NCI-H1436 treated with DMSO at 0.1 percent for 48 hours (cell line): ENCODE measurements at places on chromosomes 5 and 9.
A peak's percentile ranks its signal among the peaks of the same experiment; 100 is the strongest.

- DNase-seq, result no peak
Observed at GRCh38 chr5:133106761-133107572, 55.2 kb downstream of the HSPA4 start.

- no peak for DNase-seq
Observed at GRCh38 chr5:44085083-44085482, 304.1 kb downstream of the FGF10 start.

DNA sequence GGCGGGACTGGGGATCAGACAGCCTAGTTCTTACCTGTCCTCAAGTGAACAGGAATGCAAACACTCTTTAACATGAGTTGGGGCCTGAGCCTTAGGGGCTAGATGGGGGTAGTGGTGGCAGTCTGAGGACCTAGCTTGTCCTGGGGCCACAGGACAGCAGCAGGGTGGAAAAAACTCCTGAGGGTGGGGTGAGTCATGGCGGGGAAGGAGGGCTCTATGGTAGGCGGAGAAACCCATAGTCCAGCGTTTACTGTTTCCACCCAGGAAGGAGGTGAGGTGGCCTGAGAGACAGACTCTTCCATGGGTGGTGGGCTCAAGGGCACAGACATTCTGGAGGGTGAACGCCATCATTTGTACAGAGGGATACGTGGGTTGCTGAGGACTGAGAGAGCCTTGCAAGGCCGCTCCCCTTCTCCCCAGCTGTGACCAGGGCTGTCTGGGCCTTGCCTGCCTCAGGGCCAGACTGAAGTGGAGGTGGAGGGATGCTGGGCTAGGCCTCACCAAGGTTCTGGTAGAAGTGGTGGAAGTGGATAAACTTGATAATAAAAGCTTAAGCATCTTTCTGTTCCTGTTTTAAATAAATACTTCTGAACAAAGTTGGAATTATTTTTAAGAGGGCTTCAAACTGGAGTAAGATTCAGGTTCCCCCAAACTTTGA is 1.1 kb upstream of the TSPAN17 start:
- no peak for DNase-seq

- DNase-seq, result no peak
Observed at GRCh38 chr5:55993731-55994494, 850 bp downstream of the IL6ST start.

DNA sequence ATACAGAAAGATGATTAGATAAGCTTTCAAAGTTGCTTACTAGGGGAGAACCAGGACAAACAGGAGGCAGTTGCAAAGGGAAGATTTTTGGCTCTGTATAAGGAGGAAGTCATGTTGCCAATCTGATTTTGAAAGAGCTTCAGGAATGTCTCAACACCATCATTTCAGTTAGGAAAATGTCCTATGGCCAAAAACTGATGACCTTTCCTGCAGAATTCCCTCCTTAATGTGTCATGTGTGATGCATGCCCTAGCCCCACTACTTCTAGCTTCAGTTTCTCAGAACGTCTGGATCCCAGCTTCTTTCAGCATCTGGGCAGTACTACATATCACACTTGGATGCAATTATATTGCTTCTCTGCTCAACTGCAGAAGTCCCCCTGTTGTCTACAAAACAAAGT is 211.5 kb upstream of the NREP start:
- DNase-seq, result no peak

- peak; percentile 43 for DNase-seq
Observed at GRCh38 chr5:134436523-134437339, 25.1 kb upstream of the CDKN2AIPNL start.

DNA sequence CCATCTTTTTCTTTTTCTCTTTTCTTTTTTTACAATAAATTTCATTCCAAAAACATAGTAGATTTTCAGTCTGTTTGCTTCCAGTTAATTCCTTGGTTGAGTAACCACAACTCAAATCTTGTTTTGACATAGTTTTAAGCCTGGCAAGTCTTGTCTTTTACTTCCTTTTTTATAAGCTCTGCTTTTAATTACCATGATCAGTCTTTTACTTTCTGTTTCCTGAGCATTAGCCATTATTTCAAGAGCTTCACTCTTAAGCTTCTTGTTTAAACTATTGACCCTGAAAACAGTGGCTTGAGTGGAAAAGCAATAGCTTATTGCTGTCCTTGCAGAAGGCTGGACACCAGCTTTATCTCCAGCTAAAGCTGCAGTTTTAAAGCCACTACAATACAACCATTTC is 1363.3 kb downstream of the MAT2B start:
- DNase-seq, result no peak

GRCh38 chr5:110257971-110258370 is 468.5 kb downstream of the TMEM232 start:
- DNase-seq, result no peak

- DNase-seq, result no peak
Observed at GRCh38 chr5:135072387-135073281, 38.6 kb upstream of the PITX1 start.

- no peak for DNase-seq
Observed at GRCh38 chr5:39256477-39257235, 37.3 kb upstream of the FYB1 start.

DNA sequence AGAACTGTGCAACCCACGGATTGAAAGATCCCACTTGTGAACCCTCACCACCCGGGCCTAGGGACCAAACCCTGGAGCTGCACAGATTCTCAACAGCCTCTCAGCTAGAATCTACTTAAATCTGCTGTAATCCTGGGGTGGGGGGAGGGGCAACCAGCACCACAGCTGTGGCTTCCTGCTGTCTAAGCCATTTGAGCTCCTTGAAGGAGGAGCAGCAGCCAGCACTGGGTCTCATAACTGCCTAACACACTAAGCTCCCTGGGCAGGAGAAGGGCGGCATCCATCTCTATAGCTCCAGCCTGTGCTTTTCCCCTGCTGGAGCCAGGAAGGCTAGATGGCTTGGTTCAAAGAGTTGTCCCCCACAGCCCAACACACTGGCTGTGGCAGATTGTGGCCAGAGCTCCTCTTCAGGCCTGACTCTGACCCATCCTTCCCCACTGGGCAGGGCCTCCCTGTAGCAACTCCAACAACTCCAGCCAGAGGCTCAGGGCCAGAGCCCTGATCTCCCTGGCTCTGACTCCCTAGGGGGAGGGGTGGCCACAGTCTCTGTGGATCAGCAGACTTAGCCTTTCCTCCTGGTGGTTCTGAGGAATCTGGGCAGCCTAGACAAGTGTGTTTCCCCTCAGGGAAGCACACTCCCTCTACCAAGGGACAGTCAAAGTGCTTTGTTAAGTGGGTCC is 72.0 kb upstream of the C9orf72 start:
- no peak for DNase-seq

- DNase-seq, result no peak
Observed at GRCh38 chr9:2026220-2026997, 11.3 kb downstream of the SMARCA2 start.

DNA sequence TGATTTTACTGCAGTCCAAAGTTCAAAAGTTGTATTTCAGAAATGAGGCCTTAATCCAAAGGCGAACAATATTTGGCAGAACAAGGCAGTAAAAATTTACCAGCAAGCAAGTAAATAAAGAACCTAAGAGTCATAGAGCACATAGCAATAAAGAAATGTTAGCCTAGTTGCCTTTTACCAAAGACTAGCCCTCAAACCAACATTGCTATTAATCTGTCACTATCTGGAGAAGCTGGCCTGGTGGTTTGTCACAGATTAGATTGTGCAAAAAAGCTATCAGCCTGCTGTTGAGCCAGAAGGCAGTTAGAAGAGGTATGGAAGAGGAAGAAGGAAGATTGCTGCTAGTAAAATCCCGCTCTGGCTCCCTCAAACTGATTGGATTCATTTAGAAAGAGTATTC is 304.7 kb upstream of the KLF4 start:
- no peak for DNase-seq

DNA sequence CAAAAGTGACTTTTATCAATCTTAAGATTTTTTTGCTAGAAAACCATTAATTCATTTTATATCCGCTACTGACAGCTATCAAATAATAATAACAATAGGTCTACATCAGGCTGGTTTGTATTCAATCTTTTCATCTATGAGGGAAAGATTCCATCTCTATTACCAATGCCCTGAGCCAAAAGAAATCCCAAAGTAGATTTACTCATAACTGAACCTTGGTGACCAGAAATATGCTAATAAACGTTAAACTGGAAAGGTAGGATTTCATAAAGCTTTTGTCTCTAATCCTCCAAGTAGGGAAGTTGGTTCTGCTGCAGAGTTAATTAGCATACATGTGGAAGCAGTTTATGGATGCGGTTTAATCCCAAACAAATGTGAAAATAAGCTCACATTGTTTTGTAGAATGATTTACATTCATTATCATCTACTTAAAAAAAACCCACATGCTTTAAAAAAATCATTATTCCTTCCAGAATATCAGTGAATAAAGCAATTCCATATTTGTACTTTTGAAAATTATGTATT is 715.5 kb downstream of the CETN3 start:
- no peak for DNase-seq

DNA sequence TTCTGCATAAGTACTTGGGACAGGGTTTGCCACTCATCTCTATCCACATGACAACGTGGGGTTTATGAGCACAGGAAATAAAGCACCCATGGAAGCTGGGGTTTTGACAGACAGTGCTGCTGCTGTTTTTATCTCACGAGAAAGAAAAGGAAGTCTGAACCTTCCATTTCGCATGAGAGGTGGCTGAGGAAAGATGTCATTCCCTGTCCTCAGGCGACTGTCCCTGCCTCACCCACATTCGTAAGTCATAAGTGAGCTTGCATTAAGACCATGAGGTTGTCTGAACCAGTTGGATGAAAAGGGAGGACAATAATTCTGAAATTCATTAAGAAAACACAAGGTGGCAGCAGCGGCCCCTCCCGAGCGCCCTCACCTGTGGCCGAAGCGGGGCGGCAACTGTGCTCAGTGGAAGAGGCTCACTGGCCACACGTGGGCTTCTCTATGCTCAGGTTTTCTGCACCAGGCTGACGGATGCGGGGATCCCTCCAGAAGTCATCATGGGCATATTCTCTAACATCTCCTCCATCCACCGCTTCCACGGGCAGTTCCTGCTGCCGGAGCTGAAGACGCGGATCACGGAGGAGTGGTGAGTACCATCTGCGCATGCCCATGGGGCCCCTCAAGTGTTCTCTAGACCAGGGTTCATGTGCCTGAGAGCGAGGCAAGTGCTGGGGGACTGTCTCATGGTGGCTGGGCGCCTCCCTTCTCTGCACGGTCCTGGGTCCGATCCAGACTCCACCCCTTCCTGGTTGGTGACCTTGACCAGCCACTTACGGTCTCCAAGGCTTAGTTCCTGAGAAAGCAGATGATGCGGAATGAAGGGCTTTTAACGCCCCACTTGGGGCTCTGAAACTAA is 54.7 kb upstream of the SUSD3 start:
- DNase-seq, result no peak

DNA sequence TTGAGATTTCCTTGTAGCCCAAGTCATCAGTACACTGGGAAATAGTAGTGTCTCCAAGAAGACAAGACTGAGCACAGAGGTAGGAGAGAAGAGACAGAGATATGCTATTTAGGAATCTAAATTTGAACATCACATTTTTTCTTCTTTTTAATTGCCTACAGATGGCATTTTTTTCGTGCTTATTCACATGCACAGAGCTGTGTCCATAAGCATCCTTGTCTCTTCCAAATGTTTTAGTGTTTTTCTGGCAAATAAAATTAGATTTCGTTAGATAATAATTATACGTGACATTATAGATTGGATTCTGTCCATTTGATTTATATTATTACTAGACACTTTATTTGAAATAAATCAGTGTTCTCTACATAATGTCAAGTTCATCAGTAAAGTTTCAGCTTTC is 80.9 kb downstream of the PRR16 start:
- no peak for DNase-seq

DNA sequence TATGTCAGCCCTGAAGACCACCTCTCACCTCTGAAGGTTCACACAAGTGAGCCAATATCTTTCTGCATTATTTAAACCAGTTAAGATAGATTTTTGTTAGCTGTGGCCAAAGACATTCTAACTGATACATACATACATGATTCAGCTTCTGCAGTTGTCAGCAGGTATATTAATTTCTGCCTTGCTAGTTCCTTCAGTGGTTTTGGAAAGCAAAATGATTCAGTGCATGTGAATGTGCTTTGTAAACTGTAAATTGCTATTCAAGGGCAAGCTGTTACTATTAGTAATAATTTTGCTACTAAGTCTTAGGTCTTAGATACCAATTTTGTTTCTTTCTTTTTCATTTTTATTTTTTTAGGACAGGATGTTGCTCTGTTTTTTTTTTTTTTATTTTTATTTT is 89.2 kb upstream of the ERBIN start:
- DNase-seq, result no peak

- no peak for DNase-seq
Observed at GRCh38 chr5:61229416-61229815, 67.1 kb upstream of the SMIM15 start.

DNA sequence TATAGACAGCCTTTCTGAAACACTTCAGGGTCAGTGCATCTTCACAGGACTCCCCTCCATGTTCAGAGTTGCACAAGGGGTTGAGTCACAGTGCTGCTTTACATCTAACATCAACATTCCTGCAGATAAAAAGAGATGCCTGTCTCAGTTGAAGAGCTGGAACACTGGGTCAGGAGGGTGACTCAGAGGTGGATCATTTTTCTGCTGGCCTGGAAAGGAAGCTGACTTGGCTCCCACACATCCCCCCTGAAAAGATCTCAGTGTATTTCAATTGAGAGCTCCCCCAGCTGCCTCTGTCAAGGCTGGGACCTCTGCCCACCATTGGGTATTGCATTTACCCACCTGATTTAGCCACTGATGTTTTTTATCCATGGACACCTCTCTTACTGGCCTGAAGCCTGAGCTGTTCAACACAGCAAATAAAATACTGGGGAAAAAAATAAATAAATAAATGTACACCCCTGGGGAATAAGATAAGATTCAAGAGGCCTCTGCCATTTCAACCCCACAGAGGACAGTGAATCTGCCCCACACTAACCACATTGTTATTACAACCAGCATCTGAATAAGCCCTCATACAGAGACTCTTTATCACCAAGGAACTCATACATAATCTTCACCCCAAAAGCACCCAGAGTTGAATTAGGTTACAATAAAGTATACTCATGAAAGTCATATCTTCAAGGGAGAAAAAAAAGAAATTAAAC is 716.4 kb downstream of the SEMA5A start:
- no peak for DNase-seq

- DNase-seq, result peak; percentile 60
Observed at GRCh38 chr9:14616188-14616982, 76.8 kb downstream of the ZDHHC21 start.

DNA sequence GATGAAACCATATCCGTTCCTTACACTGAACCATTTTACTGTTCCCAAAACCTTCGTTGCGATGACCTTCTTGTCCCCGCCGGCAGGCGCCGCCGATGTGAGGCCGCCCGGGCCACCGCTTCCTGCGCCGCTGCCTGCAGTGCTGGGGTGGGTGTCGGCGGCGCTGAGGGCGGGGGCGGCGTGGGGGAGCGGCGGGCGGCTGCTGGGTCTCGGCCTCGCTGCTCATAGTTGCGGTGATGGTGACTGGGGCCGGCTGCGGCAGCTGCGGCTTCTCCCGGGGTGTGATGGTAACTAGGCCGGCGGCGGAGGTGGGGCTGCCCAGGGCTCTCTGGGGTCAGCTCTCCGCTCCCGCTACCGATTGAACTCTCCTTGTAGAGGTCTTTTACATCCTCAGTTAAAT is 14.1 kb upstream of the OR2S2 start:
- DNase-seq, result no peak
